Endothelial cell of umbilical vein (primary cell): ENCODE measurements at places on chromosomes 5 and 9. TPM values are rescaled to one million over a fixed set of nuclear protein-coding genes. Genes with fewer than 3 reads are reported as not detected.

DNA sequence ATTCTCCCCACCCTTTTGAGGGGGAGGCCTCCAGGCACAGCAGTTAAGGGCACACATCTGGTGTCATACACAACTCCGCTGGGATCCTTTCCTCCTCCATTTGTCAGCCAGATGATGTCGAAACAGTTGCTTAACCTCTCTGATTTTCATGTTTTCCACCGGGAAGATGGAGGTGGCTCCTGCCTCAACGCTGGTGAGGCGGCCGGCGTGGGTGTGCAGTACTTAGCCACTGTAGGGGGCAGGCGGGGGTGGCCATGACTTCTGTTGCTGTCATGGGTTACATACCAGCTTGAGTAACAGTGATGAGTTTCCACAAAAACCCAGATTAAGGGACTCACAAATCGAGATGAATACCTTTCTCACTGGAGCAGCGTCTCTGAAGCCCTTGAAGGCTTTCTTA lies 63.1 kb upstream of the EPB41L4B start:
- no peaks in the 10 kb centered on the region for H3K27me3 ChIP-seq
- H3K36me3 ChIP-seq = no peaks in the 10 kb centered on the region
- H3K4me1 ChIP-seq = no peaks in the 10 kb centered on the region
- DNase-seq = no peak
- no peak overlapping the region for H3K4me3 ChIP-seq

GRCh38 chr5:38413696-38414095 lies 142.8 kb downstream of the LIFR start:
- no peaks in the 10 kb centered on the region for H3K27me3 ChIP-seq
- H3K4me1 ChIP-seq = peaks cover 3% of the 10 kb centered on the region
- no peak overlapping the region for H3K27ac ChIP-seq
- H3K36me3 ChIP-seq = no peaks in the 10 kb centered on the region
- no peak overlapping the region for H3K4me3 ChIP-seq

- H3K27me3 ChIP-seq = peaks cover 3% of the 10 kb centered on the region
- no peaks in the 10 kb centered on the region for H3K36me3 ChIP-seq
- H3K4me1 ChIP-seq = peaks cover 14% of the 10 kb centered on the region
- DNase-seq = no peak
- no peak overlapping the region for H3K27ac ChIP-seq
Measured at GRCh38 chr5:138610918-138611677, 35.9 kb upstream of the HSPA9 start.

The RXRA gene
- 37.4 and 38.9 TPM in 2 replicates for total RNA-seq

DNA sequence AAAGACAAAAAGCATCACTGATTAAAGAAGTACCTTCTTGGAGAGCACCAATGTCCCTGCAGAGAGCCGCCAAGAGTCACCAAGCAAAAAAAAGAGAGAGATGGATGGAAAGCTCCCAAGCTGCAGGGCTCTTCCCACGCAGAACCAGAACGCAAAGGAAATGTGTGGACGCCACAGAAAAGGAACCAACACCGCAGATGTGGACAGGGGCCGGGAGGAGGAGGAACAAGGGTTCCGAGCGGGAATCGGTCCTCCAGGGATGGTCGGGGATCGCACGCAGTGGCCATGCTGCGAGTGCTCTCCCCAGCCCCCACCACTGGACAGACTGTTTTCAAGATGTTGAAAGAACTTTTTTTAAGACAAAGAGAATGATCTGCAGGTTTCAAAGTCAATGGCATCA lies 40.2 kb upstream of the ZNF354A start:
- DNase-seq = no peak
- H3K4me1 ChIP-seq = no peaks in the 10 kb centered on the region
- H3K27me3 ChIP-seq = no peaks in the 10 kb centered on the region
- H3K4me3 ChIP-seq = no peak overlapping the region
- H3K36me3 ChIP-seq = no peaks in the 10 kb centered on the region

GRCh38 chr9:71941060-71941568 lies 29.7 kb downstream of the C9orf85 start:
- no peaks in the 10 kb centered on the region for H3K36me3 ChIP-seq
- no peak for DNase-seq
- H3K4me1 ChIP-seq = no peaks in the 10 kb centered on the region
- H3K4me3 ChIP-seq = no peak overlapping the region
- H3K27ac ChIP-seq = no peak overlapping the region

The NRG2 gene
- 0.30 and 0.42 TPM in 2 replicates for total RNA-seq
